ENCODE measurements at places on chromosomes 13 and 19. TPM values are rescaled to one million over a fixed set of nuclear protein-coding genes. Genes with fewer than 3 reads are reported as not detected.
A peak's percentile ranks its signal among the peaks of the same experiment; 100 is the strongest.

Gene PTGER1
- total RNA-seq = 0.56 TPM

Gene KCNRG
- total RNA-seq = 0.57 TPM

Gene CACNG8
- total RNA-seq = 0.97 TPM

Gene WDR18
- total RNA-seq = 59.5 TPM

DNA sequence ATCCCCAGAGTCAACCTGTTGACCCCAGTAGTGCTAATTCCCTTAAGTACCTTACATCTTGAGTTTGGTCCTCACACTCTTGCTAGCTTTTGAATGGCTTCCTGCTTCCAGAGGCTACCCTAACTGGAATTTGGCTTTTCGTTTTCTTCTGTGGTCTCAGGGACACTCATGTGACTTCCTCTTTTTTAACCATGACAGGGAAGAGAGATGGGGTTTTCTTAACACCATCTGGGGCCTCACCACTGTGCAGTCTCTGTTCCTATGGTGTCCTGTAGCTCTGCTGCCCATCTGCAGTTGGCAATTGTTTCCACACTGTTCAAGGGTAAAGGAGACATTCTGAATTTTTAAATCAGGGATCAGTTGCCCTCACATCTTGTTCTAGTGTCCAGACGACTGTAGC lies 66.7 kb downstream of the SLC10A2 start:
- no peak overlapping the region for H3K4me3 ChIP-seq
- DNase-seq = no peak
- peaks cover 18% of the 10 kb centered on the region for H3K4me1 ChIP-seq
- H3K27me3 ChIP-seq = no peaks in the 10 kb centered on the region
- H3K27ac ChIP-seq = no peak overlapping the region

GRCh38 chr13:105721016-105721415 lies 814.4 kb downstream of the EFNB2 start:
- peaks cover 6% of the 10 kb centered on the region for H3K4me1 ChIP-seq
- H3K36me3 ChIP-seq = no peaks in the 10 kb centered on the region
- H3K27me3 ChIP-seq = no peaks in the 10 kb centered on the region

Gene CYP2S1
- 33.1 TPM for total RNA-seq

GRCh38 chr19:32580353-32580900 lies 563 bp upstream of the PDCD5 start:
- peaks cover 11% of the 10 kb centered on the region for H3K36me3 ChIP-seq
- peaks cover 10% of the 10 kb centered on the region for H3K4me1 ChIP-seq
- H3K4me3 ChIP-seq = peak overlapping the region; percentile 92
- H3K27me3 ChIP-seq = peaks cover 3% of the 10 kb centered on the region

- H3K27ac ChIP-seq = no peak overlapping the region
- H3K27me3 ChIP-seq = peaks cover 13% of the 10 kb centered on the region
- H3K36me3 ChIP-seq = no peaks in the 10 kb centered on the region
- no peak overlapping the region for H3K4me3 ChIP-seq
- no peaks in the 10 kb centered on the region for H3K4me1 ChIP-seq
Observed at GRCh38 chr19:31976775-31977536, 368.5 kb upstream of the ZNF507 start.

DNA sequence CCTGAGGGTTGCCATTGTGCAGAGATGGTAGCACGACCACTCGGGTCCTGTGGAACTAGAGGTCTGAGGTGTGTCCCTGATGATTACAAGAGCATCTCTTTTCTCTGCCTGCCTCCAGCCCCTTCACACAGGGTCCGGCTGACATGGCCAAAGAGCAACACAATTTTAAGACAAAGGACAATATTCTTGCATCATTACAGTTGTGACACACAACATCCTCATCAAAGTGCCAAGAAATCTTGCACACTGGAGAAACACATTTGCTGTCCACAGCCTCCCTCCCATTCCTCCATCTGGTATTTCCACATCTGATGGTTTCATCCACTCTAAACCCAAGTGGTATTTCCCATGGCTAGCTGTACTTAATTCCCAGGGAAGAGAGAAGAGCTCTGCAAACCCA lies 12.8 kb downstream of the COL4A1 start:
- H3K4me3 ChIP-seq = no peak overlapping the region
- H3K4me1 ChIP-seq = no peaks in the 10 kb centered on the region
- no peak for DNase-seq
- H3K36me3 ChIP-seq = no peaks in the 10 kb centered on the region
- H3K27ac ChIP-seq = no peak overlapping the region
- H3K27me3 ChIP-seq = no peaks in the 10 kb centered on the region

DNA sequence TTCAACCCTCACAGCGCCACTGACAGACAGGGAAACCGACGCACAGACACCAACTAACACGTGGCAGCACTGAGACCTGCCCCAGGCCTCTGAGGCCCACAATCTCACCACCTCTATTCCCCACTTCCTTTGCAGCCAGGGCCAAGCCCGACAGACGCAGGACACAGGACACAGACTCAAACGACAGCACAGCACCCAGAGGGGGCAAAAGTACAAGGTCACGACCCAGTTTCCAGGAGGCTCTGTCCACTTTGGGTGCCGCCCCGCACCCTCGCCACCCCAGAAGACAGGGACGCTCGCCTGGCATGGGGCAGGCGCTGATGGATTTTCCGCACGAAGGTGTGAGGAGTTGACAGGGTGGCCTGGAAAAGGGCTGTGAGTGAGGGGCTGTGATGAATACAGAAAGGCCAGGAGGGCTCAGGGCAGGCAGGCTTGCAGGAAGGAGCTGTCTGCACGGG lies 48.8 kb downstream of the MLLT1 start:
- no peaks in the 10 kb centered on the region for H3K27me3 ChIP-seq
- H3K27ac ChIP-seq = peak overlapping the region; percentile 61
- peaks cover 13% of the 10 kb centered on the region for H3K36me3 ChIP-seq
- peaks cover 28% of the 10 kb centered on the region for H3K4me1 ChIP-seq

- H3K4me1 ChIP-seq = peaks cover 14% of the 10 kb centered on the region
- H3K27ac ChIP-seq = no peak overlapping the region
- H3K4me3 ChIP-seq = no peak overlapping the region
Observed at GRCh38 chr19:7947939-7948338, 4.5 kb upstream of the TIMM44 start.

GRCh38 chr19:55676383-55676782 lies 1.4 kb downstream of the EPN1 start:
- peaks cover 7% of the 10 kb centered on the region for H3K36me3 ChIP-seq
- H3K4me1 ChIP-seq = peaks cover 22% of the 10 kb centered on the region
- H3K4me3 ChIP-seq = peak overlapping the region; percentile 97
- no peaks in the 10 kb centered on the region for H3K27me3 ChIP-seq
- peak overlapping the region; percentile 93 for H3K27ac ChIP-seq

GRCh38 chr19:38699647-38700349 lies 44.5 kb downstream of the CAPN12 start:
- H3K4me3 ChIP-seq = no peak overlapping the region
- H3K27ac ChIP-seq = peak overlapping the region; percentile 74
- H3K36me3 ChIP-seq = peaks cover 7% of the 10 kb centered on the region
- no peaks in the 10 kb centered on the region for H3K27me3 ChIP-seq

DNA sequence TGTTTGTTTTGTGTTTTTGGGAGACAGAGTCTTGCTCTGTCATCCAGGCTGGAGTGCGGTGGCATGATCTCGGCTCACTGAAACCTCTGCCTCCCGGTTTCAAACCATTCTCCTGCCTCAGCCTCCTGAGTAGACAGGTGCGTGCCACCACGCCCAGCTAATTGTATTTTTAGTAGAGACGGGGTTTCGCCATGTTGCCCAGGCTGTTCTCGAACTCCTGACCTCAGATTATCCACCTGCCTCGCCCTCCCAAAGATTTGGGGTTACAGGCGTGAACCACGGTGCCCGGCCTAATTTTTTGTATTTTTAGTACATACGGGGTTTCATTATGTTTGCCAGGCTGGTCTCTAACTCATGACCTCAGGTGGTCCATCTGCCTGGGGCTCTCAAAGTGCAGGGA lies 8.3 kb upstream of the ZNF681 start:
- no peak overlapping the region for H3K4me3 ChIP-seq
- no peak overlapping the region for H3K27ac ChIP-seq
- peaks cover 12% of the 10 kb centered on the region for H3K4me1 ChIP-seq
- no peak for DNase-seq

Gene CA11
- 13.8 TPM for total RNA-seq

- no peaks in the 10 kb centered on the region for H3K36me3 ChIP-seq
- no peak overlapping the region for H3K27ac ChIP-seq
- peaks cover 5% of the 10 kb centered on the region for H3K4me1 ChIP-seq
- peak overlapping the region; percentile 22 for H3K4me3 ChIP-seq
Observed at GRCh38 chr13:112067871-112068539, 1.1 kb downstream of the SOX1 start.

DNA sequence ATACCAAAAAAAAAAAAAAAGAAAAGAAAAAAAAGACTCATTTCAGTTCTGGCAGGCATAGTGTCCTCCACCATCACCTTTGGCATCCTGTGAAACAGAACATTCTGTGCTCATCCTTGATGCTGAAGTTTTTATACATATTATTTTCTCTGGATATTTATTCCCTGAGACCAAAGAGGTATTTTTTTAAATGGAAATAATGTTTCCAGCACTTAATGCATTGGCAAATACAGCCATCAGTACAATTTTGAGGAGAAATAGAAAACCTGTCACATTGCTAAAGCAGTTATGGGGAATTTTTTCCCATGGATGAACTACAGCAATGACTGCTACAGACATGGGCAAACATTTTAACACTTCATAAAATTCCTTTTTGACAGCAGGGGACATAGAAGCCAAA lies 312.4 kb downstream of the DNAJC15 start:
- peaks cover 6% of the 10 kb centered on the region for H3K36me3 ChIP-seq
- peaks cover 39% of the 10 kb centered on the region for H3K27me3 ChIP-seq
- no peak overlapping the region for H3K27ac ChIP-seq
- no peak for DNase-seq
- H3K4me3 ChIP-seq = no peak overlapping the region

GRCh38 chr13:25948910-25949309 lies 102.9 kb downstream of the SHISA2 start:
- no peak overlapping the region for H3K27ac ChIP-seq
- no peaks in the 10 kb centered on the region for H3K36me3 ChIP-seq
- no peaks in the 10 kb centered on the region for H3K27me3 ChIP-seq
- DNase-seq = no peak
- H3K4me3 ChIP-seq = no peak overlapping the region

- H3K27ac ChIP-seq = peak overlapping the region; percentile 100
- peaks cover 15% of the 10 kb centered on the region for H3K36me3 ChIP-seq
- H3K4me3 ChIP-seq = peak overlapping the region; percentile 91
- DNase-seq = no peak
Observed at GRCh38 chr13:41059456-41060081, 1.7 kb upstream of the WBP4 start.

- DNase-seq = no peak
- no peaks in the 10 kb centered on the region for H3K27me3 ChIP-seq
- no peaks in the 10 kb centered on the region for H3K36me3 ChIP-seq
- H3K4me3 ChIP-seq = no peak overlapping the region
Observed at GRCh38 chr13:86684402-86684801, 885.2 kb upstream of the SLITRK6 start.

DNA sequence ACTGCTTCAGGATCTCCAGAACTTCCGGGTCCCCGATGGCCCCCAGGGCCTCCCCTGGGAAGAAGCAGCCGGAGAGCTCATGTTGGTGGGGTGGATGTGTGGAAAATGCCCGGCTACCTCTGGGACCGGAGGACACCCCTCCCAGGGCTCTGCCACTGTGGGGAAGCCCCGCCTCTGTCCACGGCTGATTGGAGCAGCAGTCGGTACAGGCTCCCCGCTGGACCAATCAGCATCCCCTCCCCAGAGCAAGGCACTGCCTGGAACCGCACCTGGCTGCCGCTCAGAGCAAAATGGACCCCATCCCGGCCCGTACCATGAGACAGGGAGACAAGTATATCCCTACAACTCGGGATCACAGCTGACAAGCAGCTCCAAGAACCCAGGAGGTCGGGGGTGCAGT lies 6.4 kb downstream of the DOHH start:
- peaks cover 6% of the 10 kb centered on the region for H3K4me1 ChIP-seq
- no peaks in the 10 kb centered on the region for H3K27me3 ChIP-seq
- H3K27ac ChIP-seq = no peak overlapping the region

Gene PRODH2
- total RNA-seq = 20.6 TPM

Gene KCNN4
- 7.7 TPM for total RNA-seq

- DNase-seq = no peak
- peaks cover 14% of the 10 kb centered on the region for H3K27me3 ChIP-seq
- H3K27ac ChIP-seq = no peak overlapping the region
- H3K4me1 ChIP-seq = no peaks in the 10 kb centered on the region
- H3K36me3 ChIP-seq = no peaks in the 10 kb centered on the region
- no peak overlapping the region for H3K4me3 ChIP-seq
Observed at GRCh38 chr13:20303636-20304035, 71.5 kb upstream of the GJB6 start.

Gene C5AR2
- total RNA-seq = not detected

DNA sequence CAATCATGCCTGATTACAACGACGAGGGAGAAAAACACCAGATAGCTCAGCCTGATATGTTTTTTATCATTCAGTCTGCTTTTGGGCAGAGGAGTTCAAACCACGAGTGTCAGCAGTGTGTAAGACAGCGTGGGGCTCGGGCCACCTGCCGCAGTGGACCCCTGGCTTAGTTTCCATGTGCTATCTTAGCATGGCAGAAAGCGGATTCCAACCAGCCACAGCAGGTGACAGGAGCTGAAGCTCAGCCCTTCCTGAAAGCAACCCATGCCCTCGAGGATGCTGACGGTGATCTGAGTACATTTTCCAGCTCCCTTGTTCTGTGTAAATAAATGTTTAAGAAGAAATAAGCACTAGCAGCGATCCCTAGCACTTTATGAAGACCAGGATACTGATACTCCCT lies 32.2 kb upstream of the MBNL2 start:
- no peak overlapping the region for H3K4me3 ChIP-seq
- H3K27me3 ChIP-seq = no peaks in the 10 kb centered on the region
- H3K36me3 ChIP-seq = no peaks in the 10 kb centered on the region
- peaks cover 4% of the 10 kb centered on the region for H3K4me1 ChIP-seq
- no peak overlapping the region for H3K27ac ChIP-seq

Data from type B pancreatic cell (in vitro differentiated cells).